ENCODE measurements at places on chromosomes 12 and 14.

- no peak for DNase-seq
These were observed 429.3 kb upstream of the SOX5 start for GRCh38 chr12:24378548-24379407.

DNA sequence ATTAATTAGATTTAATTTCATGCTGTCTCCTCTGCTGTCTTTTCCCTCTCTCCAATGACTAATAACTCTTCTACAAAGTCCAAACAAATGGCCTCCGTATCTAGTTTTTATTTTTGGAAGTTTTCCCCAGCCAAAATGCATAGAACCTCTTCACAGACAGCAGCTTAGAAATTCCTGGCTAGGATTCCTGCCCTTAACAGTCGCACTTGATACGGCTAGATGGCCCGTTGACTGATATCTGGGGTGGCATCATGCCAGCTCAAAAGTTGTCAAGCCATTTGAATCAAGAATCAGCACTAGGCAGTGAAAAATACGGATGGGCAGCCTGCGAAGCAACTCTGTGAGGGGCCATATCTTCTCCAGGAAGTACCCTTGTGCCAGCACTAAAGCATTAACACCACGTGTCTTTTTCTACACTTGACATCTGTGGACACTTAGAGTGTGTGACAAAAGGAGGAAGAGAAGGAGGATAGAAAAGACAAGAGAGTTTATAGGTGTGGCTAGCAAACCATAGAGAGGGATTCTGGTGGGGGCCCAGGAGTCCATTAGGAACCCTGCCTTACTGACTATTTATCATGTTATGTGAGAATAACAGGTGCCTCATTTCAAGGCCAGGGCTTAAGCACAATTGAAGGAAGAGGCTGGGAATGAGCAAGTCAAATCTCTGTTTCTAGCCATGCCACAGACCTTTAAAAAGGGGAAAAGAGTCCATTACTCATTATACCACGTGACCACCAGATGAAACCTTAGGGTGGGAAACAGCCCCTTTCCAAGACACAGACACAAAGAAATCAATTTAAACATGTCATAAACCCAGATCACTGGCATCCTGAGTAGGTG is 39.2 kb upstream of the KRR1 start:
- no peak for DNase-seq

DNA sequence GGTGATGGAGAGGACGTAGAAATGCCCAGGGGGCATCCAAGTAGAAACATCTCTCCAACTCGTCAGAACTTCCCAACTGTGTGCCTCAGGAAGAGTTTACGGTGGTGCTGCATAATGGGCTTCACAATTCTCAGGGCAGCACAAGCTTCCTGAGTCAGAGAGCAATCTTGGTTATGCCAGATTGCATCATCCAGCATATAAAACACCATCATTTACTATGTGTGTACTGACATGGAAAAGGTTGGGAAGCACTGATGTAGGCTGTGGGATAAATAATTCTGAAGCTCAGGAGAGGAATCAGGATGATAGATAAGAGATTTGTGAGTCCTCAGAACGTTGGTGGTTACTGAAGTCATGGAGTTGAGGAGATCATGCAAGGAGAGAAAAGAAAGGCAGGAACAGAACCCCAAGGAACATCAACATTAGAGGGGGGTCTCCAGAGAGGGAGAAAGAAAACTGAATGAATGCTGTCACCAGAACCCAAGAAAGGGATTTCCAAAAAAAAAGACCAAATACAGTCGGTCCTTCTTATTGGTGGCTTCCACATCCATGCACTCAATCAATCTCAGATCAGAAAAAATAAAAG is 4.7 kb upstream of the NCKAP5L start:
- no peak for DNase-seq

GRCh38 chr12:86137936-86138335 is 118.3 kb downstream of the MGAT4C start:
- DNase-seq: no peak

GRCh38 chr12:48779869-48780268 is 9.0 kb downstream of the ADCY6 start:
- DNase-seq: no peak

DNA sequence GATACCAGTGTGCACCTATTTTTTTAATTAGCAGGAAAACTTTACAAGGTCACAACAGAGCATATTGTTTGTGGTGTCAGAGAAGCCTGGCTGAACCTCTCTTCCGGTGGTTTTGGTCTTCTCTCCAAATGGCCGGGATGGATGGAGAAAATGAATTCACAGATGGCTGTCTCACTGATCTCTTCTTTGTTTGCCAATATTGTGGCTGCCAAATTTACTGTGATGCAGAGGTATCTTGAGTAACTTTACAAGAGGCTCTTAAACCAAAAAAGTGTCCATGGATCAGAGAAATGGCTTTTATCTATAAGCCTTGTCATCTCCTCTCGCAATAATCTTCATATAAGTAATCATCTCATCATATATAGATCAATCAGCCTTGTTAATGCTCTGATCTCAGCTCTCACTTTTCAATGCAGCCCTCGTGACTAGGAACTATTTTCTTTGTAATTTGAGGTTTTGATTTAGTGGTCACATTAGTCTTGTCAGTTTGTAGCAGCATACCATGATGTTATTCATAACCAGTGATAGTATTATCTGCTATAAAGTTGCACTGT is 308.1 kb downstream of the EGLN3 start:
- DNase-seq: no peak

DNA sequence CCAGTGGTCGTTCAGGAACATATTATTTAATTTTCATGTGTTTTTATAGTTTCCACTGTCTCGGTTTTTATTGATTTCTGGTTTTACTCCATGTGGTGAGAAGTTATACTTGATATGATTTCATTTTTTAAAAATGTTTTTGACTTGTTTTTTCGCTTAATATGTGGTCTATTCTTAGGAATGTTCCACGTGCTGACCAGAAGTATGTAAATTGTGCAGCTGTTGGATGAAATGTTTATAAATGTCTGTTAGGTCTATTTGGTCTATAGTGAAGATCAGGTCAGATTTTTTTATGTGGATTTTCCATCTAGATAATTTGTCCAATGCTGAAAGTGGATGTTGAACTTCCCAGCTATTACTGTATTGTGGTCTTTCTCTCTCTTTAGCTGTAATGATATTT is 433.8 kb upstream of the MIS18BP1 start:
- DNase-seq: no peak

GRCh38 chr14:85079842-85080730 is 449.9 kb upstream of the FLRT2 start:
- DNase-seq: no peak

GRCh38 chr12:19547271-19547671 is 108.0 kb downstream of the AEBP2 start:
- DNase-seq: no peak

- no peak for DNase-seq
These were observed 9.9 kb downstream of the CERS5 start for GRCh38 chr12:50157259-50157658.

GRCh38 chr12:42612231-42612613 is 22.7 kb upstream of the PRICKLE1 start:
- no peak for DNase-seq

DNA sequence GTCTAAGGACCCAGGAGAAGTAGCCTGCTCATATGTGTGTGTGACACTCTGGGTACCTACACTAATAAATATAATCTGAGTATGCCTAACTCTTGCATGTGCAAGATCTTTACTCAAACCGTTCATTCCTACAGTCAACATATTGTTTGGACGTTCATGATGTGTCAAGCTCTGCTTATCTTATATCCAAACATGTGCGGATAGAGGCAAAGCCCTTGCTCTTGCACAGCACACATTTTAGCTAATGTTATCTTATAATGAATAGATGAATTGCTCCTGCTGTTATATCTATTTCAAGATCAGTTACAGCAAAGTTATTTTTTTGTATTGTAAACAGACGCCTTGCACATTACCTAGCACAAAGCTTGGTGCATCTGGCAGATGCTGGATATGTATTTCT is 228.4 kb upstream of the FLRT2 start:
- DNase-seq: no peak

DNA sequence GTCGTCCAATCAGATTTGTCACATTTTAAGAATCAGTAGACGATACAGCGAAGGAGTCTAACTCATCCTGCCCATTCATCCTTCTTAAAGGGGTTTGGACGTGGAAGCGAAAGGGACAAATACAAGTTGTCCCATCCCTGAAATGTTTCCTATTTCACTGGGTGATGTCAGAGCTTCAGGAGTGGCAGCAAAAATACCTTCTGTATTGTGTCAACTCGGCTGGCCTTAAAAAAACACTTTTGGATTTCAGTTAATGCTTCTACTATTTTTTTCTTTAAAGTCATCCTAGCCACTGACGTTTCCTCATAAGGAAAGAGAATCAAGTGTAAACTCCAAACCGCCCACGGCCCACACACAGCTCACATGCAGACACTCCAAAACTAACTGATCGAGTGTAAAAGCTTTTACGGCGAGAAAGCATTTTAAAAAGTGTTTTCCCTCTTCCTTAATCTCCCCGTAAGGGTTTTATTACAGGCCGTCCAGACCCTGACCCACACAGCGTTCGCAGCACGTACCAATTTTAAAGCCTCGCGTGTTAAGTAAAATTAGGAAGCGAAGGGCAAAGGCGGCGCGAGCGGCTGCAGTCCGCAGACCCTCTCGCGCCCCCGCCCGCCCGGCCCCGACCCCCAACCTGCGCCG is 593 bp downstream of the CFL2 start:
- peak; percentile 19 for DNase-seq

DNA sequence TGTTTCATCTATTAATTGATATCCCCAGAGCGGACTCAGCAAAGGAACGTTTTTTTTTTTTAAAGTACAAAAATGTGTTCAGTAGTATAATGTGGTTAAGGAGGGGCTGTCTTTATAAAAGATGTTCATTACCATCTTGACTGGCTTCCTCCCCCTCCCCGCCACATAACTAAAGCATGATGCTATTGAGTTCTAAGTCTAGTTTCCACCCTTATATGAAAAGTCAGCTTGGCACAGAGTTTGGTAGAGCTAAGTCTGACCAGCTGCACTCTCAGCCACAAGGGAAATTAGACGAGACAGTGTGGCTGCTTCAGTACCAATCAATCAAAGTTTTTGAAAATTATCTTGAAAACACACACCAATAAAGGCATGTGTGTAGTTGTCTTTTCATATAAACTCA is 1.9 kb upstream of the MYBPC1 start:
- DNase-seq: no peak

GRCh38 chr14:104401785-104402184 is 177.8 kb upstream of the C14orf180 start:
- no peak for DNase-seq

DNA sequence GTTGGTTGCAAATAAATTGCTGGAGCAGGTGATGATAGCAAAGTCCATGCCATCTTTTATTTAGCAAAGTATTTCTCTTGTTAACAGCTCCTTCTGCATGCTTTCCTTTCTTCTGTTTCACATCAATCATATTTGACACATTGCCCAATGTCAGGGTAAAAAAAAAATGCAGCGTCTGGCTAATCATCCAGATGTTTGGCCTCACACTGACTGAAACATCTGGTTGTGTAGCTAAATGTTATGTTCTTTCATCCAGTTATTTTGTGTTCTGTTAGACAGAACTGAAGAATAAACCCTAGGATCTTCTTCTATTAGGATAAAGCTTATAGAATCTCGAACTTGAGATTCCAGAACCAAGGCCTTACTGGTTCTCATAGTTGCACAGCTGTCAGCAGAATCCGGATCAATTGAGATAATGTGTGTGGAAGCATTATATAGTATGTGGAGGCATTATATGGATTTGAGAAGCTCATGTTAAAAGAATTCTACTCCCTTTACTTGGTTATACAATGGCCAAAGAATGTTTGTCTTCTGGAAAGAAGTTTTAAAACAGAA is 859.2 kb downstream of the DIO2 start:
- no peak for DNase-seq

- no peak for DNase-seq
These were observed 35.4 kb upstream of the DIO3 start for GRCh38 chr14:101525640-101526527.

- DNase-seq: no peak
These were observed 21.1 kb downstream of the CINP start for GRCh38 chr14:102341566-102341965.

GRCh38 chr12:47817272-47818006 is 2.3 kb downstream of the HDAC7 start:
- no peak for DNase-seq

DNA sequence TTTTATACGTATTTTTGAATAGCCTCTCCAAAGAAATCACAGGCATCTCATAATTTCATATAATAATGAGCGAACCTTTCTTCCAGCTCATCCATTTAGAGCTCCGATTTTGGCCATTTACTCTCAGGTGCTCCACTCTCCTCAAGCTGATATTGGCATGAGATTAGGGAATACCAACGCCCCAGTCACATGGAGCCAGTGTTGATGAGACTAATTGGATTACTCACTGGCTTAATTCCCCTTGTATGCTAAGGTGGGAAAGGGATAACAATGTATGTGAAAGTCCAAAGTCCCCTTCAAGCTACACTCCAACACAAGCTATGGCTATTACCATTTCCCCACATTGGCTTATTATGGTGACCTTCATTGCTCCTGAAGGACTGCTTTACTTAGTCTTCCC is 76.6 kb upstream of the NAV3 start:
- no peak for DNase-seq

GRCh38 chr12:132560614-132561426 is 49.6 kb downstream of the LRCOL1 start:
- DNase-seq: peak; percentile 71

- DNase-seq: no peak
These were observed 10.8 kb downstream of the PLA2G1B start for GRCh38 chr12:120316798-120317223.

GRCh38 chr14:52583544-52583943 is 30.9 kb downstream of the GPR137C start:
- no peak for DNase-seq

All from activated CD4-positive, alpha-beta memory T cell treated with anti-CD3 and anti-CD28 coated beads, Interleukin-2, amount 10 ng/mL, durations not matched to agents 7 days and 5 days (primary cell).